ENCODE measurements at places on chromosomes 4 and X.

GRCh38 chrX:125288343-125288742, 31.3 kb upstream of the TEX13C start:
- no peak for DNase-seq

GRCh38 chrX:72176981-72177380, 4.6 kb upstream of the PIN4 start:
- DNase-seq: no peak

DNA sequence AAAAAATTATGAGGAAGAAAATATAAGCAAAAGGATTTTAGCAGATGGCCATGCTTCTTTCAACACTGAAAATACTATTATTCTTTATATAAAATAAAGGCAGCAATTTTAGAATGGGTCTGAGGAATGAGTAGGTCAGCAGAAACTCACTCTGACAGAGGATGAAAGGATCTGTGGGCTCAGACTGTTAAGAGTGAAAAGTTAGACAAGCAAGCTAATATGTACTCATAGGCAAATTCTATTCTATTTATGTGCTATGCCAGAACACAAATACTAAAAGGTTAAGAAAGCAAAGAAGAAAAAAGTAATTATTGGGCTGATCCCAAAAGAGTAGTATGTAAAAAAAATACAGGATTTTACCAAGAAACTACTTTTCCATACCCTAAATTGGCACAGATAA, 13.9 kb downstream of the LCORL start:
- DNase-seq: no peak

GRCh38 chr4:62450740-62451139, 1250.6 kb downstream of the ADGRL3 start:
- DNase-seq: no peak

GRCh38 chrX:135629342-135629741, 84.1 kb upstream of the CT45A1 start:
- DNase-seq: no peak

DNA sequence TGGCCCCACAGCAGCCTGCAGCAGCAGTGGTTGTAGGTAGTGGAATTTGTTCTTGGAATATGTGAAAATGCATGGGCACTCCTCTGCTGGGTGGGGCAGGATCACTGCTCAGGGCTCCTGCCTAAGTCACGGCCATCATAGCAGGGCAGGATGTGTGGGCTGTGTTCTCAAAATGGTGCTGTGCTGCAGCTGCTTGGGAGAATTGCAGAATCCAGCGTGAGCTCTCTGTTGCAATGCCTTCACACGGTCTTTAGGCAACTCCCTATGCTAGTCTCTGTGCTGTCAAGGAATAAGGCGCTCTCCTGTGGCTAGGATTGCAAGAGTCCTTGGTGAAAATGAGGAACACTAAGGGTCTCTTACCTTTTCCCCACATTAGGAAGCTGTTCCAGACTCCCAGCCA, 42.9 kb downstream of the F8 start:
- no peak for DNase-seq

Data from fibroblast of skin of right quadriceps (primary cell).